Left lung (tissue), 14 donors: ENCODE measurements at places on chromosomes 2 and 18.

DNA sequence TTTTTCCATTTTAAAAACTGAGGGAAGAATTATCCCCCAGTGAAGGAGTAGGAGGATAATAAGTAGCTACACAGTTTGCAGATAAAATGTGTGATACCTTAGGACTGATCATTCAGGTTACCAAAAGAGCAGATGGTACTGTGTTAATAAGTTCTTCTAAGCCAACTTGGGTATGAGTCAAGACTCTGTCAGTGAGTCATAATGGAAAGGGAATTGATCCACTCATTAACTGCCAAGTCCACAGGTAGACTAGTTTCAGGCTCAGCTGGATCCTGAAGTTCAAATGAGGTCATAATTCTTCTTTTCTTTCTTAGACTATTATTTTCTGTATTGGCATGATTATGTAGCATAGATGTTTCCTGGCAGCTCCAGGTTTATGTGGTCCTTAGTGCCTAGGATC is 142.4 kb upstream of the ALPP start:
- DNase-seq, result no peak

- no peak for DNase-seq
Observed at GRCh38 chr2:37774976-37775907, 103.8 kb upstream of the CDC42EP3 start.

- DNase-seq, result no peak
Observed at GRCh38 chr18:46360102-46360699, 256.0 kb downstream of the HAUS1 start.

DNA sequence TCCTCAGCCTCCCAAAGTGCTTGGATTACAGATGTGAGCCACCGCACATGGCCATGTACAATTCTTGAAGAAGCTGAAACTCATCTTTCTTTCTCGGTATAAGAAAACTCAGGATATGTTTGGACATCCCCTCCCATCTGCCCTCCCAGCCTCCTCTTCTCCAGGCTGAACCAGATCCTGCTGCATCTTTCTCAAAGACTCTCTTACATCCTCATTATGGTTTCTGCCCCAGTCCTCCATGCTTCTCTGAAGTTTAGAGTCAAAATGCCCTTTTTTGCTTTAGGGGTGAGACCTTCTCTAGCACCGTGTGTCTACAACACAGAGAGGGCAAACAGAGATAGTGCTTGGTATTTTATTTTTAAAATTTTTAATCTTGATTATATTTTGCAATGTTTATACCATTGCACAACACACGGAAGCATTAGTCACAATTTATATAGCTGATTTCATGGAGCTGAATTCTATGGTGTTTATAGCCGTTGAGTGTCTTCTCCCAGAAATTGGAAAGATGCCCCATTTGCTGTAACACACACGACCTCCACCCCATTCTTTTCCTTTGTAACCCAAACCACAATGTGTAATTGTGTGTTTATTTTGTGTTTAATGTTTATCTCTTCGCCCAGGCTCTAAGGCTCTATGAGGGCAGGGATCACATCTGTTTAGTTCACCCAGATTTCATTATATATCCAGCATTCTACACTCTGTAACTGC is 206.0 kb upstream of the TNP1 start:
- DNase-seq, result peak; percentile 42

DNA sequence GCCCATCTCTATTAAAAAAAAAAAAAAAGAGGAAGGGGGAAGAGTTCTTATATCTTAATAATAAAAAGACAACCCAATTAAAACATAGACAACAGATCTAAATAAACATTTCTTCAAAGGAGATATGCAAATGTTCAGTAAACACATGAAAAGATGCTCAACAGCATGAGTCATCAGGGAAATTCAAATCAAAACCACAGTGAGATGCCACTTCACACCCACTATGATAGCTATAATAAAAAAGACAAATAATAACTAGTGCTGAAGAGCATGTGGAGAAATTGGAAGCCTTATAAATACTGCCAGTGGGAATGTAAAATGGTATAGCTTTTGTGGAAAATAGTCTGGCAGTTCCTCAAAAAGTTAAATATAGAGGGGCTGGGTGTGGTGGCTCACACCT is 61.5 kb upstream of the CYP20A1 start:
- DNase-seq, result no peak

GRCh38 chr2:68365087-68365486 is at the start of gene PLEK:
Gene PLEK (plus strand): TSS chr2:68365282. CDS start chr2:68365352, 70 bp downstream.
- DNase-seq, result no peak

- DNase-seq, result no peak
Observed at GRCh38 chr2:239274391-239275043, 126.3 kb downstream of the HDAC4 start.

GRCh38 chr2:201854841-201855240 is 48.5 kb downstream of the CDK15 start:
- DNase-seq, result no peak
